ENCODE measurements at places on chromosomes 7 and 10.
A peak's percentile ranks its signal among the peaks of the same experiment; 100 is the strongest.

- H3K4me1 ChIP-seq = peaks cover 4% of the 10 kb centered on the region
- no peaks in the 10 kb centered on the region for H3K27me3 ChIP-seq
- no peaks in the 10 kb centered on the region for H3K36me3 ChIP-seq
- peak overlapping the region; percentile 62 for H3K4me3 ChIP-seq
- H3K27ac ChIP-seq = peak overlapping the region; percentile 100
- no peak for DNase-seq
Observed at GRCh38 chr10:103967448-103968071, 620 bp downstream of the SLK start.

DNA sequence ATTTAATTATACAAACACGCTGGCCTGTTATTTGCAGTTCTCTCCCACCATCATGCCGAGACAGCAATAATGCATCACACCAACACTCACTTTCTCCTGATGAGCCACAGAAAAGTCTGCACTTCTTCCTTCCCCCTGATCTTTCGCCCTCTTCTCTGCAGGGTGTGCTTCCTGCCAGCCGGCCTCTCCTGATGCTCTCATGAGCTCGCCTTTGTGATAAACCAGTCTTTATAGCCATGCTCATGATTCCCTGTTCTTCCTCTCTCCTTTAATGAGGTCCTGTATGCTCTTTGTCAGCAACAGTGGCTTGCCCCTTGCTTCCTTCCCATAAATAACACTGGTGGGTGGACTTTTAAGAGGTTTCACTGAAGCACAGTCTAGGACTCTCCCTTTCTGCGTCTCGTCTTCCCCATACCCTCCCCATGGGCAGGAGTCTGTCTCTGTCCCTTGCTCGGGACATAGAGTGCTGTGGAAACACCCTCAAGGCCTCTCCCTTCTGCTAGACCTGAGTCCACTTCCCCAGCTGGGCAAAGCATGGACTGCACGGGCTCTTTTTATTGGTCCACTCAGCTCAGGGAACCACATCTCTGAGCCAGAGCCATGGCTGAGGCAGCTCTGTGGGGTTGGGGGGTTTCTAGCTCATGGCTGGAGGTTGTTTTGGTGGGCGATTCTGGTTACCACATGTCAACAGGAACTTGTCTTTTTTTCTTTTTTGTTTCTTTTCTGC lies 133.9 kb downstream of the C10orf105 start:
- no peak overlapping the region for H3K4me3 ChIP-seq
- no peaks in the 10 kb centered on the region for H3K27me3 ChIP-seq
- H3K36me3 ChIP-seq = no peaks in the 10 kb centered on the region
- H3K27ac ChIP-seq = no peak overlapping the region
- DNase-seq = no peak

DNA sequence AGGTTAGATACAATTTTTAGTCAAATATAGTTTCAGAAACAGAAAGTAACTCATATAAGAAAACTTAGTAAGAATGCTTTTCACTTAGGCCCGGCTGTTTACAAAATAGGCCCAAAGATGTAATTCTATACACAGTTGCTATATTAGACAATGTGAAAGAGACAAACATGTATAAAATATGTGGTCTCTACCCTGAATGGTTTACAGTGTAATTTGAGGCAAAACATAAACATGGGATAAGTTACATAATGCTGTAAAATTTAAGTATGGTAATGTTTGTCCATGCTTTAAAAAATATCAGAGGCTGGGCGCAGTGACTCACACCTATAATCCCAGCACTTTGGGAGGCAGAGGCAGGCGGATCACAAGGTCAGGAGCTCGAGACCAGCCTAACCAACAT lies 18.7 kb downstream of the KRIT1 start:
- H3K4me3 ChIP-seq = no peak overlapping the region
- no peak for DNase-seq
- H3K4me1 ChIP-seq = no peaks in the 10 kb centered on the region
- H3K27me3 ChIP-seq = no peaks in the 10 kb centered on the region

- no peaks in the 10 kb centered on the region for H3K36me3 ChIP-seq
- H3K27ac ChIP-seq = no peak overlapping the region
- H3K4me1 ChIP-seq = no peaks in the 10 kb centered on the region
- no peak overlapping the region for H3K4me3 ChIP-seq
- no peaks in the 10 kb centered on the region for H3K27me3 ChIP-seq
- DNase-seq = no peak
Observed at GRCh38 chr10:62374862-62375710, 917 bp downstream of the ZNF365 start.

Data from uterus (tissue), 4 donors.